Aorta (tissue), 5 donors: ENCODE measurements at places on chromosomes 7 and 10. TPM values are rescaled to one million over a fixed set of nuclear protein-coding genes. Genes with fewer than 3 reads are reported as not detected.

DNA sequence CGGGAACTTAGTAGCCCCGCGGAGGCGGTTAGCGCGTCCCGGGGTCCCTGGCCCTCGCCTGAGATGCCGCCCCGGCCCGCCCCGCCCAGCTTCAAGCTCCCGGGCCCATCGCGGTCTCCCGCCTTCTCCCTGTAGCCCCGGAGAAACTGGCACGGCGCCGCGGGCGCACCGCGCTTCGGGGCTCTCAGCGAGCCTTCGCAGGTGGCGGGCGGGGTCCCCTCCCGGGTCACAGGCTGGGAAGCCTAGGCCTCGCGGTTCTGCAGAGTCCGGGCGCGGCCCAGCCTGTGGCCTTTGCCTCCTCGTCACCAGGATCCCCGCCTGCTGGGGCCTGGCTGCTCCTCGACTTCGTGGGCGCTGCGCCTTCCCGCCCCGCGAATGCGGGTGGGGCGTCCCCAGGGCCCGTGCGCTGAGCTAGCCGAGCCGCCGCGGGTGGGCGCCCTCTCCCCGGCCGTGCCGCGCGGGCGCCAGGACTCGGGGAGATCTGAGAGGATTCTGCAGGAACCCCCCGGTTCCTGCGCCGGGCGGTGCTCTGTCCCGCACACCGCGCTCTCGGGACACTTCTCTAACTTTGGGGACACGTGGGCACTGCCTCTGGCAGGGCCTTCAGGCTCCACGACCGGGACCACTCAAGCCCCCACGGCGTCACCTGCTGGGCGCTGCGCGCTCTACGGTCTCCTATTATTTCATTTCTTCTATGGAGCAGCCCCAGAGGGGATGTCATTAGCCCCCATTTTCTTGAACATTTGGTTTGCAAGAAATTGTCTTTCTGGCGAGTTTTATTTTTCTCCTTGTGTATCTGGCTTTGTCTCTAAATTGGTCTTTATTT lies 682 bp upstream of the RGS10 start:
- no peaks in the 10 kb centered on the region for H3K27me3 ChIP-seq
- DNase-seq, result peak; percentile 88
- H3K36me3 ChIP-seq, result no peaks in the 10 kb centered on the region
- no peaks in the 10 kb centered on the region for H3K4me1 ChIP-seq
- H3K27ac ChIP-seq, result no peak overlapping the region
- peak overlapping the region; percentile 79 for H3K4me3 ChIP-seq

DNA sequence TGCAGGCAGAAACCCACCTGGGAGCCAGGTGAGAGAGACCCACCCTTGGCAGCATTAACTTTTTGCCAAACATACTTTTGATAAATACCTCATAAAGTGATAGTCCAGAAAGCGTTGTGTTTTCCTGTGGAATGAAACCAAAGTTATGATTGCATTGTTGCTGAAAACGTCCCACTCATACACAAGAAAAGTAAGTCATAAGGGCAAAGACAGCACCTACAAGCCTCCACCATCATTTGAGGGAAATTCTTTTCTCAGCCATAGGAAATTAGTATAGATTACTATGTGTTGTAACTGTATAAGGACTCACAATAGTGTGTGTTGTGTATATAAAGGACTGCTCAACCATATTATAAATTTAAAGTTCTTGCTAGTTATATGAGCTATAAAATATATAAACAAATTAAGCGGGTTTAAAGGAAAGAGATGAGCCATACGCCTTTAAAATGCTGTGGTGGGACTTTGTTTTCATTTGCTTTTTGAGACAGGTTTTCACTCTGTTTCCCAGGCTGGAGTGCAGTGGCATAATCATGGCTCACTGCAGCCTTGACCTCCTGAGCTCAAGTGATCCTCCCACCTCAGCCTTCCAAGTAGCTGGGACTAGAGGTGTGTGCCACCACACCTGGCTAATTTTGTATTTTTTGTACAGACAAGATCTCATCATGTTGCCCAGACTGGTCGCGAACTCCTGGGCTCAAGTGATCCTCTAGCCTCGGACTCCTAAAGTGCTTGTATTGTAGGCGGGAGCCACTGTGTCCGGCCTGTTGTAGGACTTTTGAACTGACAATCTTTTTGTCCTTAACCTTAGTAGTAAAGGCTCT lies 160.8 kb downstream of the PKD1L1 start:
- H3K27me3 ChIP-seq, result no peaks in the 10 kb centered on the region
- no peaks in the 10 kb centered on the region for H3K4me1 ChIP-seq
- H3K4me3 ChIP-seq, result no peak overlapping the region
- H3K36me3 ChIP-seq, result no peaks in the 10 kb centered on the region
- no peak for DNase-seq

GRCh38 chr7:8620169-8620568 lies 186.8 kb downstream of the NXPH1 start:
- no peaks in the 10 kb centered on the region for H3K36me3 ChIP-seq
- peaks cover 1% of the 10 kb centered on the region for H3K27me3 ChIP-seq
- H3K4me1 ChIP-seq, result no peaks in the 10 kb centered on the region
- no peak overlapping the region for H3K27ac ChIP-seq

Gene ZNF92
- polyA plus RNA-seq, result 1.5 TPM

Gene INPP5F
- 6.9 TPM for polyA plus RNA-seq

Gene UPP1
- polyA plus RNA-seq, result 34.1 TPM

Gene CHCHD1
- 30.2 TPM for polyA plus RNA-seq
